ENCODE measurements at places on chromosomes 7 and 10.

GRCh38 chr10:118948786-118949185 is 80.7 kb upstream of the NANOS1 start:
- no peak for DNase-seq

GRCh38 chr10:52194191-52194590 is 119.9 kb upstream of the DKK1 start:
- DNase-seq, result no peak

- no peak for DNase-seq
These were observed 9.3 kb upstream of the TMEM270 start for GRCh38 chr7:73851410-73852338.

- no peak for DNase-seq
These were observed 262.8 kb downstream of the ZEB1 start for GRCh38 chr10:31581741-31582323.
